Astrocyte (in vitro differentiated cells and primary cell): ENCODE measurements at places on chromosomes 4 and X. TPM values are rescaled to one million over a fixed set of nuclear protein-coding genes. Genes with fewer than 3 reads are reported as not detected.

Gene TSPAN6
- 49.7 and 51.2 TPM in 2 replicates for total RNA-seq

Gene HDAC8
- total RNA-seq: 23.6 and 24.3 TPM in 2 replicates

Gene NKX3-2
- 5.2 and 5.9 TPM in 2 replicates for total RNA-seq

Gene SSX4
- not detected in 2 replicates for total RNA-seq

Gene OPRPN
- not detected in 2 replicates for total RNA-seq

Gene VCX3A
- total RNA-seq: not detected in 2 replicates

Gene XPNPEP2
- not detected in 2 replicates for total RNA-seq

GRCh38 chr4:71732066-71732465, 51.8 kb downstream of the GC start:
- no peaks in the 10 kb centered on the region for H3K4me1 ChIP-seq
- DNase-seq: no peak
- H3K4me3 ChIP-seq: no peak overlapping the region
- H3K36me3 ChIP-seq: no peaks in the 10 kb centered on the region

DNA sequence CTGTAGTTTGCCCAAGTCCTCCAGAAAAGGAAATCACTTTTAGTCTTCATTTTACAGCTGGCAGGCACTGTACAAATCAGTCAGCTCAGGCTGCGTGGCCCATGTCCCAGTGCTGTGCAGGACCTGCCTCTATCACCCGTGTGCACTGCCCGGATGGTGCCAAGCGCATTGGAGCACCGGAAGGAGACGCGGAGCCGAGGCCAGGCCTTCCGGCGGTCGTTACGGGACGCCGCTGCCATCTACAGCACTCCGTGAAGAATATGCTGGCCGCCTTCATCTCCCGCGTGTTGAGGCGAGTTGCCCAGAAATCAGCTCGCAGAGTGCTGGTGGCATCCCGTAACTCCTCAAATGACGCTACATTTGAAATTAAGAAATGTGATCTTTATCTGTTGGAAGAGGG, at the start of gene PDHA2:
PDHA2 (plus strand) TSS at position 203 of the 400 bp plus-strand sequence; CDS start at position 261, 58 bp downstream.
- no peak within 1 kb of the TSS for H3K4me3 ChIP-seq
- H3K27me3 ChIP-seq: no peaks in the 10 kb centered on the region
- no peaks in the 10 kb centered on the region for H3K36me3 ChIP-seq
- H3K4me1 ChIP-seq: no peaks in the 10 kb centered on the region

- no peaks in the 10 kb centered on the region for H3K4me1 ChIP-seq
- H3K27me3 ChIP-seq: peaks cover 4% of the 10 kb centered on the region
- no peak for DNase-seq
- H3K27ac ChIP-seq: no peak overlapping the region
Observed at GRCh38 chr4:82268826-82269193, 105.0 kb downstream of the HNRNPD start.

DNA sequence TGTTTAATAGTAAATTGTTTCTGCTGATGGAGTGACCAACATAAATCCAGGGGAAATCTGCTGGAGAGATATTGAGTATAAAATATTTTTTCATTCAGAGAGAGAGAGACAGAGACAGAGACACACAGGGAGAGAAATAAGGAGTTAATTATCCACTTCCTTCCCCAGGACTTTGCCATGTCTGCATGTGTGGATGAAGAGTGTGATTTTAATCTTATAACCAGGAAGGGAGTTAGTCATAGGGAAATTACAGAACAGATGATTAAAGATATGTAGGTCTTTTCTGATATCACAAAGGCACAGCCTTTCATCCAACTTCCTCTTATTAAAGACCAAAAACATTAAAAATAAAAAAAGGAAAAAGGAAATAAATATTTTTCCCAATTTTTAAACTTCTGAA, 526.3 kb downstream of the SPRY1 start:
- DNase-seq: peak; percentile 11
- H3K4me1 ChIP-seq: no peaks in the 10 kb centered on the region
- no peaks in the 10 kb centered on the region for H3K27me3 ChIP-seq
- no peak overlapping the region for H3K27ac ChIP-seq

DNA sequence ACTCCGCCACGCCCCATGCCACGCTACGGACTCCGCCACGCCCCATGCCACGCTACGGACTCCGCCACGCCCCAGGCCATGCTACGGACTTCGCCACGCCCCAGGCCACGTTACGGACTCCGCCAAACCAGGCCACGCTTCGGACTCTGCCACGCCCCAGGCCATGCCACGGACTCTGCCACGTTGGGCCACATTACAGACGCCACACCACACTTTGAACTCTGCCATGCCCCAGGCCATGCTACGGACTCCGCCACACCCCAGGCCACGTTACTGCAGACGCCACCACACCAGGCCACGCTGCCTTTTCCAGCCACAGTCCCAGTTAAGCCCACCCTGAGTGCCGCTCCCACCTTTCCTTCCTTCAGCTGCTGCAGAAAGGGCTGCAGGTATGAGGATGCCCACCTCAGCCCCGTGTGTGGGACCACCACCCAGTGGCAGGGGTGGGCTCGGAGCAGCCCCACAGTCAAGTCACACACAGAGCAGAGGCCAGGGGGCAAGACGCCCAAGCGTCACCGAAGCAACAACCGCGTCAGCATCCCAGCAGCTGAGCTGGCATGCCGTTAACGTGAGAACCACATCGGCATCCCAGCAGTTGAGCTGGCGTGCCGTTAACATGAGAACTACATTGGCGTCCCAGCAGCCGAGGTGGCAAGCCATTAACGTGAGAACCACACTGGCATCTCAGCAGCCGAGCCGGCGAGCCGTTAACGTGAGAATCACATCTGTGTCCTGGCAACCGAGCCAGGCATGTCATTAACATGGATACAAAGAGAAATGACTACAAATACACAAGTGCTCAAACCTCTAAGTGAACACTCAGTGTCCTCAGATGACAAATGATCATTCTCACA, 26.4 kb downstream of the GAK start:
- H3K36me3 ChIP-seq: no peaks in the 10 kb centered on the region
- DNase-seq: no peak
- H3K4me3 ChIP-seq: no peak overlapping the region
- H3K27ac ChIP-seq: no peak overlapping the region
- H3K4me1 ChIP-seq: peaks cover 9% of the 10 kb centered on the region

DNA sequence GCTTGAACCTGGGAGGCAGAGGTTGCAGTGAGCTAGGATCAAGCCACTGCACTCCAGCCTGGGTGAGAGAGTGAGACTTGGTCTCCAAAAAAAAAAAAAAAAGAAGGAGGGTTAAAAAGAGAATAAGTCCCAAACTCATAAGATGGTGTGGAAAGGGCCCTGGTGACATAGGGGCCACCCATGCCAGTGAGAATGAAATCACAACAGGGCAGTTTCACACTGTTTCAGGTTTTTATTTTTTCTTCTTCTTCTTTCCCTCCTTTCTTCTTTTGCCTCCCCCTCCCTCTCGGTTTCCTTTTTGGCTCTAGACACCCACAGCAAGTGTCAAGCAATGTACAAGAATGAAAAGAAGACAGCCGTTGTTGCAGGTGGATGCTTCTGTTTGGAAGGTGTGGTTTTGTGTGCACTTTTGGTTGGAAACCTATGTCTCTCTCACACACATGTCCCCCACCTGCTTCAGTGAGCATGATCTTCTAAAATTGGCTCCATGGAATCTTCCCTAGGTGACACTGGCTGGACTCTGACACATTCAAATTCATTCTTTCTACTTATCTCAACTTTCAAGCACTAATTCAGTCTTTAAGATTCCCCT, 14.4 kb upstream of the TLR8 start:
- H3K27me3 ChIP-seq: no peaks in the 10 kb centered on the region
- no peaks in the 10 kb centered on the region for H3K36me3 ChIP-seq
- no peak for DNase-seq
- H3K4me3 ChIP-seq: no peak overlapping the region
- no peaks in the 10 kb centered on the region for H3K4me1 ChIP-seq

- no peaks in the 10 kb centered on the region for H3K27me3 ChIP-seq
- H3K4me1 ChIP-seq: no peaks in the 10 kb centered on the region
- H3K36me3 ChIP-seq: no peaks in the 10 kb centered on the region
- no peak overlapping the region for H3K27ac ChIP-seq
- H3K4me3 ChIP-seq: no peak overlapping the region
- peak; percentile 1 for DNase-seq
Observed at GRCh38 chr4:160265836-160266235, 1163.0 kb downstream of the RAPGEF2 start.

- DNase-seq: no peak
- H3K4me1 ChIP-seq: no peaks in the 10 kb centered on the region
- H3K36me3 ChIP-seq: no peaks in the 10 kb centered on the region
- no peaks in the 10 kb centered on the region for H3K27me3 ChIP-seq
- H3K27ac ChIP-seq: no peak overlapping the region
Observed at GRCh38 chr4:13944095-13944511, 316.6 kb upstream of the BOD1L1 start.

GRCh38 chr4:13193662-13194061, 290.5 kb downstream of the RAB28 start:
- no peaks in the 10 kb centered on the region for H3K36me3 ChIP-seq
- H3K4me1 ChIP-seq: no peaks in the 10 kb centered on the region
- H3K4me3 ChIP-seq: no peak overlapping the region
- H3K27me3 ChIP-seq: no peaks in the 10 kb centered on the region
- DNase-seq: no peak
- H3K27ac ChIP-seq: no peak overlapping the region

- H3K27me3 ChIP-seq: no peaks in the 10 kb centered on the region
- H3K36me3 ChIP-seq: no peaks in the 10 kb centered on the region
- no peaks in the 10 kb centered on the region for H3K4me1 ChIP-seq
- DNase-seq: no peak
- no peak overlapping the region for H3K4me3 ChIP-seq
Observed at GRCh38 chr4:60544981-60545380, 655.1 kb upstream of the ADGRL3 start.

DNA sequence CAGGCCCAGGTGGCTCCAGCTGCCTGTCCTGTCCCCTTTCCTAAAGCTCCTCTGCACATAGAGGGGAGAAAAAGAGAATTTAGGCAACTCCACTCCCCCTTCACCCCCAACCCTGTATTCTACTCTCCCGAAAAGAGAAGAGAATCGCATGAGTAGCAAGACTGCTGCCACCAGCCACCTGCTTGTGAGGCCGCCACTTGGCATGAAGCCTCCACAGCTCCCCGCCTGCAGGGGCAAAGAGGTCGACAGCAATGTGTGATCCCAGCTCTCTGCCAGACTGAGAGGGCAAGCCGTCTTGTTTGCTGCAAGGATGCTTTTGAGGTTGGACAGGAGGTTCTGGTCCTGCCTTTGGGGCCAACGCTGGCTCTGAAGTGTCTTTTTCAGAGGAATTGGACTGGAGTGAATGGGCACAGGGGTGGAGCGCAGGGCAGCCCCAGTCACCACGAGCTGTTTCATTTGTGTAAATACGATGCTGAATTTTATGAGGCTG, 77.1 kb downstream of the STARD8 start:
- H3K27me3 ChIP-seq: no peaks in the 10 kb centered on the region
- H3K27ac ChIP-seq: no peak overlapping the region
- no peaks in the 10 kb centered on the region for H3K4me1 ChIP-seq

DNA sequence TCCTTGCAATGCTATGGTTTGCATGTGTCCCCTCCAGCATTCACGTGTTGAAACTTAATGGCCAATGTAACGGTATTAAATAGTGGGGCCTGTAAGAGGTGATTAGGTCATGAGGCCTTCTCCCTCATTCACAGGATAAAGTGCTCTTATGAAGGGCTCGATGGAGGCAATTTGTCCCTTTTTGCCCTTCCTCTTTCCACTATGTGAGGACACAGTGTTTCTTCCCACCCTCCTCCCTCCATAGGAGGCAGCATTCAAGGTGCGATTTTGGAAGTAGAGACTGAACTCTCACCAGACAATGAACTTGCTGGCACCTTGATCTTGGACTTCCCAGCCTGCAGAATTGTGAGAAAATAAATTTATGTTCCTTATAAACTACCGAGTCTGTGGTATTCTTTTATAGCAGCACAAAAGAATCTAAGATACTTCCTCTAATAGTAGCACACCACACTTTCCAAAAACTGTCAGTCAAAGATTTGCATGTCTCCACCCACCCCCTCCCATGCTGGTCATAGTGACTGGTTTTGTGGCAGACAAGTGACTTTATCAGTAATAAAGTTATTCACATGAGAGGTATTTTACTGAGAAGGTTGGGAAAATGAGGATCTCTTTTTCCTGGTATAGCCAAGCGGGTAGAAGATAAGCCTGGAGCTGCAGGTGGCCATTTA, 113.5 kb upstream of the TTC29 start:
- no peak for DNase-seq
- H3K36me3 ChIP-seq: no peaks in the 10 kb centered on the region
- no peak overlapping the region for H3K27ac ChIP-seq

DNA sequence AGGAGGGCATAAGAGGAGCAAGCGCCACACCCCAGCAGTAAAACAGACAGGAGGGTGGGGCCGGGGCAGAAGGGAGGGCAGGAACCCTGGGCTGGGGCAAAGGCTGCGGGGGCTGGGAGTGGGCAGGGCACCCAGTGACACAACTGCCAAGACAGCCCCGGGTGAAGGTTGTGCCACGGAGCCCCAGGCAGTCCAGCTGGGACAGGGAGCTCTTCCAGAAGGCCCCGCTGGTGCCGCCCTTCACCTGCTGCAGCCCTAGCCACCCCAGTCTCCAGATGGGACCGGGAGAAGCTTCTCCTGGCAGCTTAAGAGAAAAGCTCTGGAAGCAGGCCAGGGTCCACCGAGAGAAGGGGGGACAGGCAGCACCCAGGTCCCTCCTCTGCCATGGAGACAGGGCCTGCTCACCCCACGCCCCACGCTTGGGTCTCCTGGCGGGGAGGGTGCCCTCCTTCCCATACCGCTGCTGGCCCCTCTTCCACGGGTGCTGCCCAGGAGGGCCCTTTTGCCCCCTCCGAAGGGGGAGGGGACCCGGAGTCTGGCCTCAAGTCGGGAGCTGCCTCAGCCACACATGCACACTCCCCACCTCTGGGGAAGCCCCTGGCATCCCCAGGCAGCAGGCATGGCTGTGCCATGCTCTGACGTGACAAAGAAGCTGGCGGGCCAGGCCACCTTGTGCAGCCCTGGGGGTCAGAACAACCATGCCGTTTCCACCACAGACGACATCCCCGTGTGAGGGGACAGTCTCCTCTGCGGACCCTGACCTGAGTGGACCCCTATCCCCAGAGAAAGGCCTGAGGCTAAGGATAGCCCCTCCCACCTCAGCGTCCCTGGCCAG, 1.5 kb downstream of the DGKQ start:
- H3K27me3 ChIP-seq: no peaks in the 10 kb centered on the region
- H3K4me3 ChIP-seq: peak overlapping the region; percentile 68

GRCh38 chr4:123444290-123444731, 47.7 kb downstream of the SPRY1 start:
- no peaks in the 10 kb centered on the region for H3K36me3 ChIP-seq
- H3K27ac ChIP-seq: no peak overlapping the region
- H3K4me1 ChIP-seq: peaks cover 11% of the 10 kb centered on the region
- no peaks in the 10 kb centered on the region for H3K27me3 ChIP-seq
- no peak overlapping the region for H3K4me3 ChIP-seq
- DNase-seq: peak; percentile 37

- no peak overlapping the region for H3K27ac ChIP-seq
- H3K4me3 ChIP-seq: no peak overlapping the region
- no peak for DNase-seq
- no peaks in the 10 kb centered on the region for H3K27me3 ChIP-seq
- H3K36me3 ChIP-seq: no peaks in the 10 kb centered on the region
Observed at GRCh38 chr4:153577053-153577452, 107.0 kb upstream of the TLR2 start.
